ENCODE measurements at places on chromosomes 2 and 18. TPM values are rescaled to one million over a fixed set of nuclear protein-coding genes. Genes with fewer than 3 reads are reported as not detected.

THSD7B gene
- total RNA-seq: 0.49 TPM

CDH19 gene
- total RNA-seq: 0.57 TPM

DQX1 gene
- 13.3 TPM for total RNA-seq

FBXO48 gene
- total RNA-seq: 0.61 TPM

CCDC178 gene
- total RNA-seq: 1.1 TPM

TNFRSF11A gene
- total RNA-seq: 3.7 TPM

CNTNAP5 gene
- total RNA-seq: not detected

SERPINB4 gene
- total RNA-seq: 24.4 TPM

AGXT gene
- not detected for total RNA-seq

GRCh38 chr2:58466804-58467203, 225.7 kb upstream of the FANCL start:
- H3K27ac ChIP-seq: no peak overlapping the region
- no peak for DNase-seq
- H3K4me3 ChIP-seq: no peak overlapping the region
- H3K4me1 ChIP-seq: no peaks in the 10 kb centered on the region
- no peaks in the 10 kb centered on the region for H3K36me3 ChIP-seq

GRCh38 chr18:43389163-43389562, 111.9 kb upstream of the SYT4 start:
- no peaks in the 10 kb centered on the region for H3K27me3 ChIP-seq
- no peak for DNase-seq
- no peaks in the 10 kb centered on the region for H3K36me3 ChIP-seq
- no peak overlapping the region for H3K4me3 ChIP-seq
- H3K4me1 ChIP-seq: no peaks in the 10 kb centered on the region
- no peak overlapping the region for H3K27ac ChIP-seq

DNA sequence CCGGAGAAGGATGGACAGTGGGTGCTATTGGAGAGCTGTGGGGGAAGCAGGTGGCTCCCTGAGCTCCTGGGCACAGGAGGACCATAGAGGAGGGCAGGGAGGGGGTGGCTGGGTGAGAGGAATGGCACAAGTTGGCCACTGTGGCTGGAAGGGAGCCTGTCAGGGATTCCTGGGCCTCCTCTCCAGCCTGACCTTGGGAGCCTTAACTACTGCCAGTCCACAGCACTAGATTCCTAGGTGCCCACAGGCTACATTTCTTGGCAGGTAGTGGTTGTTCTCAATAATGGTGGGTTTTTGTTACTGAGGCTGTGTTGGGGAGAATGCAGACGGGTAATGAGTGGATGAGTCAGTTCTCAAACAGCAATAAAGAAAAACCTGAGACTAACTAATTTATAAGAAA, 26.0 kb downstream of the EFHD1 start:
- H3K4me1 ChIP-seq: no peaks in the 10 kb centered on the region
- H3K27ac ChIP-seq: no peak overlapping the region
- no peaks in the 10 kb centered on the region for H3K27me3 ChIP-seq

DNA sequence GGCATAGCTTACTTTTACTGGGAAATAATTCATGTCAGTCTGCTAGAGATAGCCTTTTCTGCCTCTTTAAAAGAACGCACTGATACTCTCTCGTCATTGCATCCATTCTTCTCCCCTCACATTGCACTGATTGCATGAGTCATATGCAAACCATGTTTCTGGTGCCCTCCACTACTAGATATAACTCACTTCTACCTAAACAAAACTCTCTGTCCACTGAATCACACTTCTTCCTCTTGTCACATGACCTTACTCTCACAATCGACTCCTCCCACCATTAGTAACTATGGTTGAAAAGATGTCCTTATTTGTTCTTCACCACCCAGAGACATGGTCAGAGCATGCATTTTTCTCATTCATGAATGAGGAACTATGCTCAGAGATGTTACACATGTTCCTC, 158.0 kb downstream of the CSRNP3 start:
- no peak overlapping the region for H3K27ac ChIP-seq
- DNase-seq: no peak
- no peaks in the 10 kb centered on the region for H3K36me3 ChIP-seq
- H3K4me3 ChIP-seq: no peak overlapping the region
- no peaks in the 10 kb centered on the region for H3K4me1 ChIP-seq

DNA sequence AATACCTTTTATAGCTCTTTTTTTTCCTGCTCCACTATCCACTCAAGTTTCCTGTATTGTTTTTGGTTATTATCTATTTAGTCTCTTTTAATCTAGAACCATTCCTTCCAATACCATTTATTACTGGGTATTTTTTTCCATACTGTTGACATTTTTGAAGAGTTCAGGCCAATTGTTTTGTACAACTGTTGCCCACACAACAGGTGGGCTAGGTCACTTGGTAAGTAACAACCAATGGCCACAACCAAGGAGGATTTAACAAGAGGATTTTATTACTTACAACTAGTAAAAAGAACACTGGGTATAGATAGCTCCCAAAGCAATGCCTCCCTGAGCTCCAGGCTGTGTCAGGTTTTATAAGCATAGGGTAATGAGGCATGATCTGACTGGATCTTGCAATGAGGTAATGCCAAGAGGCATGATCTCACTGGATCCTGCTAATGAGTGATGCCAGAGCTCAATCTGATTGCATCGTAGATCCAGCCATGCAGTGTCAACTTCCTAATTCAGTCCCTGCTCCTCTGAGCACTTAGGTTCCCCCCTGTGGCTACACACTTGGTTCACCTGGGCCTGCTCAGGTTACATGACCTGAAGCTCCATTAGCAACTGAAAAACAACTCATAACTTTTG, 7.1 kb upstream of the CEP68 start:
- H3K27me3 ChIP-seq: no peaks in the 10 kb centered on the region
- no peak overlapping the region for H3K27ac ChIP-seq
- no peaks in the 10 kb centered on the region for H3K4me1 ChIP-seq
- no peaks in the 10 kb centered on the region for H3K36me3 ChIP-seq
- no peak for DNase-seq
- H3K4me3 ChIP-seq: no peak overlapping the region

GRCh38 chr2:138950486-138950885, 170.3 kb upstream of the NXPH2 start:
- no peaks in the 10 kb centered on the region for H3K36me3 ChIP-seq
- no peaks in the 10 kb centered on the region for H3K27me3 ChIP-seq
- DNase-seq: no peak
- H3K27ac ChIP-seq: no peak overlapping the region

DNA sequence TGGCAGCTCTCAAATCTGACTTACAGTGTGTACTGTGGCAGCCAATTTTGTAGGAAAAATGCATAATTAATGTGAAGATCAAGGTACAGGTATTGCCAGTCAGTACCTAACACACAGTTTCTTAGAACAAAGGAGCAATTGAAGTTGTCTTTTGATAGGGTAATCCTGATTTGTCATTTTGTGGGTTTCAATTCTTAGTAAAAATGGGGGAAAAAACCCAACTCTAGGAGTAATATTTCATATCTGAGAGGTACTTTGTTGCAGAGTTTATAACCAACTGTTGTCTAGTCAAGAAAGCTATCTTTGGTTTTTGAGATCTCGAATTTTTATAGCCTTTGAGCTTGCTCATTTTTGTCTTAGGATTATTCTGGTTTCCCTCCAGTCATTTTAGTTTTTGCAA, 16.1 kb downstream of the SPATS2L start:
- H3K4me1 ChIP-seq: peaks cover 19% of the 10 kb centered on the region
- no peaks in the 10 kb centered on the region for H3K27me3 ChIP-seq
- no peak for DNase-seq
- no peaks in the 10 kb centered on the region for H3K36me3 ChIP-seq
- no peak overlapping the region for H3K4me3 ChIP-seq

- DNase-seq: peak; percentile 4
- H3K4me3 ChIP-seq: no peak overlapping the region
- peaks cover 9% of the 10 kb centered on the region for H3K27me3 ChIP-seq
- no peak overlapping the region for H3K27ac ChIP-seq
These were observed 36.2 kb downstream of the CHST10 start for GRCh38 chr2:100381240-100381639.

DNA sequence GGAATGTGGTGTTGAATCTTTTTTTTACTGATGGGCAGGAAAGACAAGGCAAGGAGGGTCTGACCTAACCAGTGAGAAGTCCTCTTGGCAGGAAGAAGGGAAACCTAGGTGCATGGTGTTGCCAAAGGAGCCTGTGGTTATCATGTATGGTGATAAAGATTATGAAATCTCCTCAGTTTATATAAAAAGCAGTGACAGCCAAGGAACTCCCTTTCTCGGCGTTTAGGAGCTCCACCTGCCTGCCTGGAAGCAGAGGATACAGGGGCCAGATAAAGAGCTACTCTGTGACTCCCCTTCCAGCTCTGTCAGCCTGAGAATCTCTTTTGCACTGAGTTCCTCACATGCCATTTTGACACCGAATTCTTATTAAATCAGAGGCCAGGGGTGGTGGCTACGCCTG, 26.1 kb downstream of the COLEC12 start:
- H3K36me3 ChIP-seq: no peaks in the 10 kb centered on the region
- no peak overlapping the region for H3K4me3 ChIP-seq
- H3K4me1 ChIP-seq: no peaks in the 10 kb centered on the region
- no peak overlapping the region for H3K27ac ChIP-seq

GRCh38 chr2:210230984-210231383, 5.7 kb upstream of the ACADL start:
- H3K4me3 ChIP-seq: no peak overlapping the region
- DNase-seq: no peak
- no peaks in the 10 kb centered on the region for H3K4me1 ChIP-seq
- H3K27me3 ChIP-seq: no peaks in the 10 kb centered on the region
- no peaks in the 10 kb centered on the region for H3K36me3 ChIP-seq

GRCh38 chr2:21658907-21659477, 535.2 kb downstream of the TDRD15 start:
- no peaks in the 10 kb centered on the region for H3K36me3 ChIP-seq
- DNase-seq: no peak
- no peak overlapping the region for H3K4me3 ChIP-seq
- H3K27ac ChIP-seq: no peak overlapping the region
- H3K27me3 ChIP-seq: no peaks in the 10 kb centered on the region

DNA sequence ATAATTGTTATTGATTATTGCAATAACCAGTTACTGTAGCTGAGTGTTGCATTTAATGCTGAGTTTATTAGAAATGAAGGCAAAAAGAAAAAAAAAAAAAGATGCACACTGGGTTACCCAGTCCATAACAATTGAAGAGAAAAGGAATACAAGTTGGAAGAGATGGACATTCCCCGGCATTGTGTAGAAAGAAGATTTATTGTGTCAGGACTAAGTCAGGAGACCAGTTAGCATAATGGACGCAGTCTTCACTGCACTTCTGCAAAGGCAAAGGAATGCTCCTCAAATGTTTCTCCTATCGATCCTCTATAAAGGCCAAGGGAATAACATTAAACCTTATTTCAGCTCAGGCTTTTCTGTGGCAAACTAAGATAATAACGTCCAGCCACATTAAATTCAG, 157.8 kb downstream of the INSIG2 start:
- no peaks in the 10 kb centered on the region for H3K4me1 ChIP-seq
- H3K27me3 ChIP-seq: peaks cover 30% of the 10 kb centered on the region
- H3K27ac ChIP-seq: no peak overlapping the region
- no peak overlapping the region for H3K4me3 ChIP-seq
- no peak for DNase-seq

DNA sequence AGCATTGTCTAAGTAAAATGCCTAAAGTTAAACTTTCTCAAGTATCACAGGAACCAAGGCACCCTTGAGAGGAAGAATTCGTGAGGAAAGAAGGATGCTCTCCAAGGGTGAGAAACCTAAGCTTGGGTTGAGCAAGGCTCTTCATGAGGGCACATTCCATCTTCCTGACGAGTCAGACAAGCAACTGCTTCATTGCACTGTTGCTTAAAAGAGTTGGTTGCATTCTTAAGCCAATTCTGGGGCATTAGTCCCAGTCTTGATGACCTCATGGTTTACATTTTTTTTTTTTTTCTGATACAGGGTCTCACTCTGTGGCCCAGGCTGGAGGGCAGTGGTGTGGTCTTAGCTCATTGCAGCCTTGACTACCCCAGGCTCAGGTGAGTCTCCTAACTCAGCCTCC, 237.5 kb downstream of the ACTR3 start:
- H3K4me3 ChIP-seq: no peak overlapping the region
- H3K27ac ChIP-seq: no peak overlapping the region
- H3K27me3 ChIP-seq: no peaks in the 10 kb centered on the region
- H3K4me1 ChIP-seq: no peaks in the 10 kb centered on the region

All from esophagus squamous epithelium (tissue), 5 donors.